ENCODE measurements at places on chromosomes 4 and X. TPM values are rescaled to one million over a fixed set of nuclear protein-coding genes. Genes with fewer than 3 reads are reported as not detected.

ATP2B3 gene
- 0.57 TPM for total RNA-seq

CCSER1 gene
- total RNA-seq, result not detected

GPR50 gene
- total RNA-seq, result not detected

TMEM175 gene
- 52.7 TPM for total RNA-seq

RAB40A gene
- total RNA-seq, result 0.26 TPM

ENAM gene
- total RNA-seq, result 0.21 TPM

GPRASP1 gene
- total RNA-seq, result 1.8 TPM

XAGE2 gene
- total RNA-seq, result not detected

FAM9B gene
- total RNA-seq, result not detected

PIR gene
- 7.3 TPM for total RNA-seq

SRPK3 gene
- 252 TPM for total RNA-seq

C4orf36 gene
- total RNA-seq, result 0.21 TPM

IL3RA gene
- not detected for total RNA-seq

VEGFD gene
- not detected for total RNA-seq

RBM47 gene
- total RNA-seq, result not detected

EDA2R gene
- 34.5 TPM for total RNA-seq

UCHL1 gene
- 167 TPM for total RNA-seq

FAM13A gene
- 16.8 TPM for total RNA-seq

Data from myocyte (in vitro differentiated cells).